ENCODE measurements at places on chromosomes 5 and 9. TPM values are rescaled to one million over a fixed set of nuclear protein-coding genes. Genes with fewer than 3 reads are reported as not detected.

PAPPA gene
- polyA plus RNA-seq, result 0.18 TPM

GPR21 gene
- 0.05 TPM for polyA plus RNA-seq

- no peak for DNase-seq
Observed at GRCh38 chr5:169280286-169280685, 20.7 kb downstream of the SLIT3 start.

GRCh38 chr9:126614455-126615244, 922 bp downstream of the LMX1B start:
- DNase-seq, result no peak

DNA sequence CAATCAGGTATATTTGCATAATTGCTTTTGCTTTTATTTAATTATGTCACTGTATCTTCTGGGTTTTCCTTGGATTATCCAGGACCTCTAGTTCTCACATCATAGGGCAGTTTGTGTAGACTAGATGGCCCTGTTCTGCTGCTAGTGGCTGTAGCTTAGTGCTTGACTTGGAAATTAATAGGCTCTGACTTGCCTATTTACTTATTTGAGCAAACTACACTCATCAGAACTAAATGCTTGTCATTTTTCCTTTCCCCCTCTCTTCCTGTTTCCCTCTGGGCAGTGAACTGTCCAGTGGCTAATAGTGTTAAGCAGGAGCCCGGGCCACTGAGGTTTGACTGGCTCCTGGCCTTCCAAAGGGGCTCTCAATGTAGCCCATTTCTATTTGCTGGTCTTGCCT, 135.7 kb downstream of the MAN2A1 start:
- no peak for DNase-seq

DNA sequence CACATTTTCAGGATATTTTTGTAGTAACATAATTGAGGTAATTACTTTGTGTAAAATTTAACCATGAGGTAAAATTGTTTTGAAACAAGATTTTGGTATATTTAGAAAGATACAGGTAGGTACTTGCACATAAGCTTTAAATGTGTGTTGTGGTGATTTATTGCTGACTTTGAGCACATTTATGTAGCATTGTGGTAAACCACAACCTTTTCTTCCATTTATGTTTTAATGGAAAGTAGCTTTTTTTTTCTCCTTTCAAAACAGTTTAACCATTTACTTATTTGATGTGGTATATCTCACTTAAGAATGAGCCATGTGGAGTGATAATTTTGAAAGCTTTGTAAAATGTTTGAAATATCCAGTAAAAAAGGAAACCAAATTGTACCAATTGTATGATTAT, 35.6 kb downstream of the FCHO2 start:
- DNase-seq, result no peak

DNA sequence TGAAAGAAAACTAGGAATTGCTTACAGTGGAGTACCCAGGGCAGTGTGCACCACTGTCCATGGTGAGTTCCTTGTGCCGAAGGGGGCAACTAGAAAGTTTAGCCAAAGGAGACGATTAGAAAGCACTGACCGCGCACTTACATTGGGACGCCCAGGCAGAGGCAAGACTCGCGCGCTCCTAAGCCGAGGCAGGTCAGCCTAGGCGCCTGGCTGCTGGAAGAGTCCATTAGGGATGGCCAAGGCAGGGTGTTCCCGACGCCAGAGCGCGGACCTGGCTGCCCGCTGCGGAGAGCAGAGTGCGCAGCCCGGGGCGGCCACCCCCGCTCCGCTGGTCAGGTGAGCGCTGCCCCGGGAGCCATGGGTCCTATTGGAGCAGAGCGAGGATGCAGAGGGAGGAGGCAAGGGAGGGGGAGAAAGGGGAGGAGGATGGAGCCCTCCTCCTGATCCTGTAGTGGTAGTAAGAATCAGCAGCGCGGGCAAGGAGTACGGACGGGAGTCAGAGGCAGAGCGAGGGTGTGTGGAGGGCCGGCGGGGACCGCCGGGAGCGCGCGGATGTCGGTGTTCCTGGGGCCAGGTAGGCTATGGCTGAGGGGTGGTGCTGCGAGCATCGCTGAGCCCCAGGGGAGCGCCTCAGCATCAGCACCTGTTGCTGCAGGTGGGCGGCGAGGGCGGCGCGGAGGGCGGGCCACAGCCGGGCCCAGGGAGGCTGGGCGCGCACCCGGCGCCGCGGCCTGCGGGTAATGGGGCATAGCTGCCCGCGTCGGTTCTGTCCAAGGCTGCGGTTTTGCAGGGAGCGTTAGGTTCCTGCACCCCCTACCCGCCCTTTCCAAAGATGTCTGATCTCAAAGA, at the start of gene ADGRV1:
ADGRV1 (plus strand) TSS at position 454 of the 849 bp plus-strand sequence; CDS start at position 553, 99 bp downstream.
- peak; percentile 55 for DNase-seq

GRCh38 chr5:141743866-141744272, 61.8 kb upstream of the ARAP3 start:
- no peak for DNase-seq

GRCh38 chr5:169430671-169431070, 129.7 kb upstream of the SLIT3 start:
- DNase-seq, result no peak

GRCh38 chr5:133222979-133223378, 171.2 kb downstream of the HSPA4 start:
- no peak for DNase-seq
